ENCODE measurements at places on chromosomes 7 and 10.

DNA sequence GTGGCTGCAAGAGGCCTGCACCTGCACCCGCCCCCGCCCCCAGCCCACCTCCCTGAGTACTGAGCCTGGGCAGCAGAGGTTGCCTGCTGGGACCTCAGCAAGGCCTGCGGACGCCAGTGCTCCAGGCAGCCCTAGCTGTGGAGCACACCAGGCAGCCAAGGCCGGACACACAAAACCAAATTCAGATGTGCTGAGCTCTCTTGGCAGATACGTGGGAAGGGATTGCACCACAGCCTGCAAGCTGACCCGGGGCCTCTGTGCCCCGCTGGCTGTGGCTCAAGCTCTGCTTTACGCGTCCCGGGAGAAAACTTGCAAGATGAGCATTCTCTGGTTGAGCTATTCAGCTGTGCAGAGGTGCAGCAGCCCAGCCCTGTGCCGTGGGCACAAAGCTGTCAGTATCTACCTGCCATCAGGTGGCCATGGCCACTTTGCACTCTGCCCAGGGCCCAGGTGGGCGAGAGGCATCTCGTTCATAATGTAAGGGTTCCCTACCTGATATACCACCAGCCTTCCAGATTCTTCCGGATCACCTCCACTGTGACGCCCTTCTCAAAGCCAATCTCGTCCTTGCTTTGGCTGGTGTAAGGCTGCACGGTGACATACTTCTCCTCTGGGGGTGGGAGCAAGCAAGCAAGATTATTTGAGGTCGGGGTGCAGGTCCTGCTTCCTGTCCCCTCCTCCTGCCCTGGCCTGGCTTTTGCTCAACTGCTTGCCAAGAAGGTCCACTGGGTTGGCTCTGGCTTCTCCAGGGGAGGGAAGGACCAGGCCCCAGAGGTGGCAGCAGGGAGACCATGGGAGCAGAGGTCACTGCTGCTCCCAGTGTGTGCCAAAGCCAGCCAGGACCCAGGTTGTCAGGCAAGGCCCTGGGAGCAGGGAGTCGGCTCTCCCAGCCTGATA is 123.4 kb downstream of the NEURL1 start:
- peak; percentile 53 for DNase-seq

DNA sequence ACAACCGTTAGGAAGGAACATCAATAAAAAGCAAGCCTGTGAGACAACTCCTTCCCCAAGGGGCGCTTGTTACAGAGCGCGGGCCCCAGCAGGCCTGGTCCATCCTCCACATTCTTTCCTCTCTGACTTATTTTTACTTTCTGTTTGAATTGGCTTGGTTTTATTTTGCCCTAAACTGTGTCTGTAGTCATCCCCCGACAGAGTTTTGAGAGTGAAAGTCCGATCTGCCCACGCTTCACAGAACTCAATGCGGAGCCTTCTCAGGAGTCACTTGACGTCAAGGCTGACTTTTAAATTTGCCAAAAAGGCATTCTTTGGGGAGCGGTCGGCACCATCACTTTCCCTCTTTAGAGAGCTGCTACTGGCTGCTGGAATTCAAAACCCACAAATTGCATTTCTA is 150.1 kb upstream of the KLF6 start:
- peak; percentile 60 for DNase-seq

DNA sequence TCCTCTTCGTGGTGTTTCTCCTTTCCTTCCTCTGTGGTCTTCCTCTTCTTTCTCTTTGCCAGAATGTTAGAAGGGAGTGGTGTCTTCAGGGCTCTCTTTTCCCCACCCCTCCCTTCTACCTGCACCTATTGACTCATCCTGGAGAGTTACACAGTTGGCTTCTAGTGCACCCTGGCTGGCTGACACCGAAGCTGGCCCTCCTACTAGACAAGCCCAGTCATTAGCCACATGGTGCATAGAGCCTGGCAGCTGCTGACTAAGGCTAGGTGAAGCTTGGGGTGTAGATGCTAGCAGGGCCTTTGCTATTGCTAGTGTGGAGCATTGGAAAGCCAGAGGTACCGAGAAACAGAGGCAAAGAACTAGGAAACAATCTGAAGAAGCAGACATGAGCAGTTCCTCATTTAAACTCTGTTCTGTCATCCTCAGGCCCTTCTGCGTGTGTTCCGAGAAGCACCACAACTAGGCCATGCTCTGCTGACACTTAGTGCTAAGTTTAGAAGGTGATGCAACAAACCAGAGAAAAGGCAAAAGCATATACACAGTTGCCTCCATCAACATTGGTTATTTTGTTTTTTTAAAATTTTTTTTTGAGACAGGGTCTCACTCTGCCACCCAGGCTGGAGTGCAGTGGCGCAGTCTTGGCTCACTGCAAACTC is 213.9 kb downstream of the BAMBI start:
- no peak for DNase-seq

GRCh38 chr7:131327049-131327625 is 539 bp upstream of the MKLN1 start:
- DNase-seq: peak; percentile 40

GRCh38 chr7:2819954-2820397 is 24.1 kb downstream of the GNA12 start:
- no peak for DNase-seq

DNA sequence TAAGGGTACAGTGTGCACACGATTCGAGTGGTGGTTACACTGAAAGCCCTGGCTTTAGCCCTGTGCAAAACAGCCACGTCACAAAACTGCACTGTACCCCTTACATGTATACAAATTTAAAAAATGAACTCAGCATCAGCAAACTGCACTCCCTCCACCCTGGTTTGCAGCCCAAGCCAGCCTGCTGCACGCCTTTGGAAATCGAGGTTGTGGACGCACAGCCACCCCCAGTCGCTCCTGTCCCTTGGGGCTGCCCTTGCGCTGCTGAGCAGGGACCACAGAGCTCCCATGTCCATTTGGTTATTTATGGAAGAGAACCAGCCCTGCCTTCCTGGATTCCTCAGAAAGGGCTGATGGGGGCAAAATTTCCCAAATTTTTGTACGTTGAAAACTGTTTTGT is 98.8 kb downstream of the INPP5A start:
- DNase-seq: peak; percentile 28
